Esophagus muscularis mucosa (tissue), 4 donors: ENCODE measurements at places on chromosomes 11 and 22. TPM values are rescaled to one million over a fixed set of nuclear protein-coding genes. Genes with fewer than 3 reads are reported as not detected.

CABP2 gene
- total RNA-seq: not detected

MS4A3 gene
- not detected for total RNA-seq

C11orf42 gene
- not detected for total RNA-seq

FAM180B gene
- total RNA-seq: not detected

DNA sequence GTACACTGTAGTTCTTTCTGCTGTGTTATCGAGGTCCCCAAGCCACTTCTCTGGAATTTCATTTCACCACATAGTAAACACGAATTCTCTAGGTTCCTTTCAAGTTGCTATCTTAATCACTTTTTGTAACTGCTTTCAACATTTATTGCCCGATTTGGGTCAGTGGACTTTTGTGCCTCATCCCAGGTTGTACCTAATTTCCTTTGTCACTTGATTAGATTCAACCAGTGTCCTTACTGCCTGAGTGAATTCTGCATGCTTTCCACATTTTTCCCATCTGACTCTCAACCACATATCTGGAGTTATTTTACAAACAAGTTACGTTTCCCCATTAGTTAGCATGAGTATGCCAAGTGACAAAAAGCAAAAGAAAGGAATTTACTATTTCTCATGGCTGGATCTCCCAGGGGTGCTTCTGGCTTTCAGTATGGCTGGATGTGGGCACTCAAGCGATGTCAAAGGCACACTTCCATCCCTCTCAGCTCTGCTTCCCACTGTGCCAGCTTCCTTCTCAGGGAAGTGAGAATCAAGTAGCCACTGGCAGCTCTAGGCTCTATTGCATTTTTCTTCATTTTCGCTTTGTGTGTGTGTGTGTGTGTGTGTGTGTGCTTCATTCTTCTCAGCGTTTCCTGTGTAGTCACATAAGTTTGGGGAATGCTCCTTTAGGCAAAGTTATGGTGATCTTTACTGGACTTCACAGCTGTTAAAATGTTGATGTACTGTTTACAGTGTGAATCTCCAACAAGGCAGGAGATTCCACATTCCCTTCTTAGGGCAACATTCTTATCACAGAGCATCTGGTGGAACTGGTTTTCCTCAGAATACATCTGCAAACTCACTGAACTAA lies 128.9 kb downstream of the DBX1 start:
- no peak for DNase-seq

DNA sequence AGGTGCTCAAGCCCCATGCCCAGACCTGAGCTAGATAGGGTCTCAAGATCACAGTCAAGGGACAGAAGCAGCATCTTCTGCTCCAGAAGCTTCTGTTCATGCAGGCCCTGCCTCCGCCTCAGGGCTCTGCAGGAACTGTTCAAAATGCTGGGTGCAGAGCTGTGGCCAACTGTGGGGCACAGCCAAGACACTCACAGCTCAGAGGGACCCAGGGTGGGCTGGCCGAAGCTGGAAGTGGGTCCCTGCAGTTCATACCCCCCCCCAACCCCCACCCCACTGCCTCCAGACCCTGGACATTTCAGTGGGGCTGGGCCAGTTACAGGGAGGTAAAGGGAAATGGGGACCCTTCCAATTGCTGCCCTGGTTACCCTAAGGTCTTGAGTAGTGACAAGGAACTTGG lies 129.0 kb downstream of the CRYBB2 start:
- DNase-seq: no peak

DNA sequence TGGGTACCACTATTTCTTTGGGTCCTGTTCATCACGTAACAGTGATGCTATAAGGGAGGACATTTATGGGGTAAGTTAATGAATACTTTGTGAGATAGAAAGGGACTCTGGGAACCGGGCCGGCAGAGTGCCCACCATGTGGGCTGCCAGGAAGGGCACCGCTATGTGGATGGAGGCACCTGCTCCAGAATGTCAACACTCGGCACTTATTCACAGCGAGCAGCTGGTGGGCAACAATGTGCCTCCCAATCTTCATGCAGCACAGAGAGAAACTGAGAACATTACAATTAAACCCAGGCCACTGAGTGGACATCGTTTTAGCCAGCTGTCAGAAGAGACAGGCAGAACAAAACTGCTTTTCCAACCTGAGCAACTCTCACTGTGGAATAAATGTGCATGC lies 15.8 kb upstream of the ELFN2 start:
- DNase-seq: no peak
